HEK293T (cell line): ENCODE measurements at places on chromosomes 16 and 17.

DNA sequence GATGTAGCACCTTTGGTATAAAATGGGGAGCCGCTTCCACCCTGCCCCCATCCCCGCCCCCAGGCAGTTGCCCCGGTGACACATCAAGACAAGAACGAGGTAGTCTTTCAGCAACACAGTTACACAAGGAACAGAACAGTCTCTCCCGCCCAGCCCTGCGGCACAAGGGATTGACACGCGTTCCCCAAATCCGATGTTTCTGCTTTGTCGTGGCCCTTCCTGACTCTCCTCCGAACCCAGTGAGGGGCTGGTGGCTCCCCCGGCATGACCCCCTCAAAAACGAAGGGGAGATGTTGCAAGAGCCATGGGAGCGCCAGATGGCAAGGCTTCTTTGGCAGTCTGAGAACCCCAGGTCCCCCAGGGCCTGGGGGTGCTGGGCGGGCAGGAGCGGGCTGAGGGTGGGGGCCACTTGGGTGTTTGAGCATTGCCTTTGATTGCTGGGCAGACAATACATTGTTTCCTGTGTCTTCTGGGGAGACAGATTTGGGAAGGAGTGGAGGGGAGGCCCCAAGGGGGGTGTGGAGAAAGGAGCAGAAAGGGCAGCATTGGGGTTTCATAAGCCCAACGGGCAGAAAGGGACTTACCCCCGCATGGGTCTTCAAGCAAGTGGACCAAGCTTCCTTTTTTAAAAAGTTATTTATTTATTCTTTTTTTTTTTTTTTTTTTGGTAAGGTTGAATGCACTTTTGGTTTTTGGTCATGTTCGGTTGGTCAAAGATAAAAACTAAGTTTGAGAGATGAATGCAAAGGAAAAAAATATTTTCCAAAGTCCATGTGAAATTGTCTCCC is 16.6 kb downstream of the COL1A1 start:
- DNase-seq = no peak

GRCh38 chr17:37789021-37789565 is 44.2 kb upstream of the HNF1B start:
- DNase-seq = no peak

DNA sequence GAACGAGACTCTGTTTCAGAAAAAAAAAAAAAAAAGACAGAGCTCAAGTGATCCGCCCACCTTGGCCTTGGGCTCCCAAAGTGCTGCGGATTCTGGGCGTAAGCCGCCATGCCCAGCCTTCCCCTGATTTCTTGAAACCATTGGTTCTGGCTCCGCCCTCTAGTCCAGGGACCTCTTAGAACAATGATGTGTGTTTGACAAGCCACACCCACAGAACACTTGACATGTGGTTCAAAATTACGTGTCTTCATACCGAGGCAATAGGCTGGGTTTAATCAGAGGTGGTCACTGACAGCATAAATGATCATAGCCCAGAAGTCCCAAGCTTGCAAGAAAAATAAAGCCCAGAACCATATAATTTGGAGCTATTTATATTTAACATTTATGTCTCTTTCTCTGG is 23.0 kb downstream of the KNOP1 start:
- no peak for DNase-seq

GRCh38 chr17:30720013-30720471 is 104.5 kb downstream of the CRLF3 start:
- DNase-seq = no peak

DNA sequence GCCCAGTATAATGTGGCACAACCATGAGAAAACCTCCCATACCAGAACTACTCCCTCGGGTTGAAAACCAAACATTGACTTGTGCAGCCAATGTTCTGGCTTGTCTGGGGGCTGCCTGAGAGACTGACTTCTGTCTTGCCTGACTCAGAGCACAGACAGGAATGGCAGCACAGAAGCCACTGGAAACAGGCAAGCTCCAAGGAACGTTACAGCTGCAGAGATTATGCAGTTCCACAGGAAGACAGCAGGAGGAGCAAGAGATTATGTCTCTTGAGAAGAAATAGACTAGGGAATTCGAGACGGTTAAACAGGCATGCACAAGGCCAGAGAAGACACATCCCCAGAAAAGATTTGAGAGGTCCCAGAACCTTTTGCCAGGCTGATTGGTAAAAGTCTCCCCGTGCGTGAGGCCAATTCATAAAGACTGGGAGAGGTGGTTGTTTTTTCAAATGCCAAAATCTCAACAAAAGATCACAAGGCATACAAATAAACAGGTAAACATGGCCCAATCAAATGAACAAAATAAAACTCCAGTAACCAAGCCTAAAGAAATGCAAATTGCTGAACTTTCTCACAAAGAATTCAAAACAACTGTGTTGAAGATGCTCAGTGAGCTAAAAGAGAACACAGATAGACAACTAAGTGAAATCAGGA is 90.6 kb upstream of the CDH5 start:
- DNase-seq = peak; percentile 69

DNA sequence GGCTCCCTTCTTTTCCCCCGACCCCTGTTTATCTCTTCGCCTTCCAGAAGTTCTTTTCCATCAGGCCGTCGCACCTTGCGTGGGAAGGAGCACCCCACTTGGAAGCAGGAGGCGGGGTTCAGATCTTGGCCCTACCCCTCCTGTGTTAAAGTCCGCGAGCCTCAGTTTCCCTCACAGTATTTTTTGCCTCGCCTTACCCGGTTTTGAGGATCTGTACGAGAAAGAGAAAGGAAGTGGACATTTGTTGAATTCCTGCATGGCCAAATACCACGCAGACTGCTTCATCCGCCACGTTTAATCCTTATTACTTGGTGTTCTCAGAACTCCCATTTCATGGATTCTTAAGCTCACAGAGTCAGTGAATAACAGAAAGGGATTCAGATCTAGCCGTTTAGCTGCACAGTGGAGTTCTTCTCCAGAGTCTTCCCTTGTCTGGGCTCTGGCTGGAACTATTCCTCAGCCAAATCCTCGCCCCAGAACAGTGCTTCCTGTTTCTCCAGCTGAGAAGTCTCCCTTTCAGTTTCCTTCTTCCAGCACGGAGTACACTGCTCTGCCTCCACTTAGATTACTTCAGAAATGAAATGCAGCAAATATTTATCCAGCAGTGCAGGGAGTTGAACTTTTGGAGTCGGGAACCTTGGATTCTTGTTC is 590 bp downstream of the TMEM219 start:
- no peak for DNase-seq

- no peak for DNase-seq
Measured at GRCh38 chr16:67910158-67910557, 17.1 kb downstream of the PSKH1 start.

DNA sequence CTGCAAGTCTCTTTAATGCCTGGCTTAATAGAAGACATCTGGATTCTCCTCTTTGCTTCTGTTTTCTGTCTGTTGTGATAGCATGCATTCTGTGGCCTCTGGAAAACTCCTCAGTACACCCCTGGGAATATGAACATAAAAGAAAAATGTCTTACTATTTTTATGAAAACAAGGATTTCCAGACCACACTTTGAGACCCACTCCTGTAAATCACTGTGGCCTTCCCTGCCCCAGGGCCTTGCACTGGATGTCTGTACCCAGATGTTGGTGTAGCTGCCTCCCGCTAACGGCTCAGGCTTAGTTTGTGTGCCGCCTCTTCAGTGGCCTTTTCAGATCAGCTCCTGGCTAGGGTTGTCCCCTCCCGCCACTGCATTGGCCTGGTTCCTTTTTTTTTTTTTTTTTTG is 126.6 kb downstream of the SOCS1 start:
- DNase-seq = no peak

- DNase-seq = peak; percentile 39
Measured at GRCh38 chr17:7217113-7217987, 2.3 kb downstream of the DLG4 start.

DNA sequence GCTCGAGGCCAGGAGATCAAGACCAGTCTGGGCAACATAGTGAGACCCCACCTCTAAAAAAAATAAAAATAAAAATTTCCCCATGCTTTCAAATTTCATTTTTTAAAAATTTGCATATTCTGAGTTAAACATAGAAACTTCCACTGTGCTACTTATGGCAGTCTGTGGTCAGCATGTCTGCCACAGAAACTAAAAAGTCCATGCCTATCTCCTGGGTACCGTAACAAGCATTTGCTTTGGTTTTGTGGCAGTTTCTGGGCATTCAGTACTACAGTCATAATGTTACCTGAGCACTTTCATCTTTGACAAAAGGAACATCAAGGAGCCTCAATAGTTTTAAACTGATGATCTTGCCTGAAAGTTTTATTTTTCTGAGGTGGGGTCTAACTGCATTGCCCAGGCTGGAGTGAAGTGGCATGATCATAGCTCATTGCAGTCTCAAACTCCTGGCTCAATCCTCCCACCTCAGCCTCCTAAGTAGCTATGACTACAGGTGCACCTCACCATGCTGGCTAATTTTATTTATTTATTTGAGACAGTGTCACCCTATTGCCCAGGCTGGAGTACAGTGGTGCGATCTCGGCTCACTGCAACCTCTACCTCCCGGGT is 13.2 kb upstream of the ITGA2B start:
- DNase-seq = no peak

- no peak for DNase-seq
Measured at GRCh38 chr17:19750835-19751234, 2.7 kb upstream of the ALDH3A1 start.

DNA sequence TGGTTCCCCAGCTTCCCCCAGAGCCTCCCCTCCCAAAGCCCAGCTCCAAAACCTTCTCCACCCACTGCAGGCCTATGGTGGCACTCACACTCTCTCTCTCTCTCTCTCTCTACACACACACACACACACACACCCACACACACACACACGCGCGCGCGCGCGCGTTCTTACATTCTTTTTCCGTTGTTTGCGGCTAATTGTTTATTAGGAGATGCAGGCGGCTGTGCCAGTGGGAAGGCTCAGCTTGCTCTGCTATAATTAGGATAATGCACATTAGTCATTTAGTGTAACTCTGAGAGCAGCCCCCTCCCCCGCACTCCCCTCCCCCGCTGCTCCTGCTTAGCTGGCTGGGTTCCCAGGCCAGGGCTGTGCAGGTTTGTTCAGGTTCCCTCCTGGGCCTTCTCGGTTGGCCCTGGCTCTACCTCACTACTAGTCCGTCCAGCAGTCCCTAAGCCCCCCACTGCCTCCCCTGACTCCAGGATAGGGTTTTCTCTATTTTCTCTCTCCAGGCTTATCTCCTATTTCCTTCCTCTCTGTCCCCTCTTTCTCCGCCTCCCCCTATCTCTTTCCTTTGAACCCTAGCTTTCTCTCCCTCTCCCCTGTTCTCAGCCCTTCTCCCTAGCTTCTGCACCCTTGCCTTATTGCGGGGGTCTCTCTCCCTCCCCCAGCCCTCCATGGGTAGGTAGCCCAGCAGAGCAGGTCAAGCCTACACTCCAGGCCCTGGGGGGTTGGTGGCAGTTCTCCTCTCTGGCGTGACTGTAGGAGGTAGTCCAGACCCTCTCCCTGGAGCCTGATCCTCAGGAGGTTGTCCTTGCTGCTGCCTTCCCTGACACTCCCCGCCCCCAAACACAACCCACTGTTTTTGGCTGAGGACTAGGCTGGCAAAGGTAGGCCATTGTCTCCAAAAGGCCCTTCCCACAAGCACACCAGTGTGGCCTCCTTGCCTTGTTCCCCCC is 34.0 kb downstream of the TMEM132E start:
- DNase-seq = no peak

- no peak for DNase-seq
Measured at GRCh38 chr17:37338847-37339246, 36.9 kb upstream of the C17orf78 start.

DNA sequence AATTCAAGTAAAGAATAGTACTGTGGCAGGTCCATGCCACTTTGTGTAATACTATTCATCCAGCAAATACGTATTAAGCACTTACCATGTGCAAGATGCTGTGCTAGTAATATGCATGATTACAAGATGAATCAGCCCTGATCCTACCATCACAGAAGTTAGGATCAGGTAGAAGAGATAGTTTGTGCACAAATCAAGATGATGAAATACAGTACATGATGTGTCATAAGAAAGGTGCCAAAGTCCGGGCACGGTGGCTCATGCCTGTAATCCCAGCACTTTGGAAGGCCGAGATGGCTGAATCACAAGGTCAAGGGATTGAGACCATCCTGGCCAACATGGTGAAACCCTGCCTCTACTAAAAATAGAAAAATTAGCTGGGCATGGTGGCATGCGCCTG is 10.9 kb downstream of the COG4 start:
- DNase-seq = no peak

GRCh38 chr16:5837007-5837670 is 739.5 kb upstream of the EEF2KMT start:
- DNase-seq = no peak
